ENCODE measurements at places on chromosomes 16 and 17.

- DNase-seq = no peak
Observed at GRCh38 chr17:72123530-72124437, 3.0 kb downstream of the SOX9 start.

DNA sequence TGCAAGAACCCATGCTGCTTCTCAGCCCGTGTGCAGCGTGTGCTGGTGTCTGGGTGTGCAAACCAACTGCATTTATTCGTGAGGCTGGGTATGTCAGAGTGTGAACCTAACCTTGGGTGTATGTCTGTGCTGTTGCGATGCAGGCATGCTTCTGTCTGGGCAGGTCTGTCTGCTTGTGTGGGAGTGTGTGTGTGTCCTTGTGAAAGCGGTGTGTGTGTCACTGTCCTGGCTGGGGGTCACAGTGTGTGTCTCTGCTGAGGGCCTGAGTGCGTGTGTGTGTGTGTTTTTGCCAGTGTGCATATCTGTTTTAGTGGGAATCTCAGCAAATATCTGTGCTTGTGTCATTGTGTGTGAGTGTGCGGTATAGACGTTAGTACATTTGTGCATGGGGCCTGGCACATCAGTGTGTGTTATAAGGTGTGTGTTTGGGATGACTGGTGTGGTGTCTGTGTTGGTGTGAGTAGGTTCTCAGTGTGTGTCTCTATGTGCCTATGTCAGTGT, 121.8 kb downstream of the CYLD start:
- DNase-seq = no peak

- peak; percentile 35 for DNase-seq
Observed at GRCh38 chr17:673200-673681, 41.4 kb downstream of the VPS53 start.

- DNase-seq = no peak
Observed at GRCh38 chr16:31439519-31439918, 3.1 kb downstream of the ZNF843 start.

DNA sequence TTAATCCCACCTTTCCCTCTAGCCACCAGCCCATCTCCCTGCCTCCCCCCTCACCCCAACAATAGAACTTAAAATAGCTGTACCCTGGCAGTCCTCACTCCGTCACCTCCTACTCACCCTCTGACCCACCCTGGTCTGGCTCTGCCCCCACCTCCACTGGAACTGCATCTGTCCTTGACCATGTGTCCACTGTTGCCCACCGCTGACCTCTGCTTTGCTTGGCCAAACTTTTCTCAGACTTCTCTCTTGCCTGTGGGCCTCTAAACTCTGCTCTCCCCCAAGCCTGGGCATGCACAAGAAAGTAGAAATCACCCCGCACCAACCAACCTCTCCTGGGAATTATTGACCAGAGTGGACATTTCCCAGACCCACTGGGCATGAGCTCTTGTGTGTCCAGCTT, 169.8 kb downstream of the WSCD1 start:
- DNase-seq = no peak

DNA sequence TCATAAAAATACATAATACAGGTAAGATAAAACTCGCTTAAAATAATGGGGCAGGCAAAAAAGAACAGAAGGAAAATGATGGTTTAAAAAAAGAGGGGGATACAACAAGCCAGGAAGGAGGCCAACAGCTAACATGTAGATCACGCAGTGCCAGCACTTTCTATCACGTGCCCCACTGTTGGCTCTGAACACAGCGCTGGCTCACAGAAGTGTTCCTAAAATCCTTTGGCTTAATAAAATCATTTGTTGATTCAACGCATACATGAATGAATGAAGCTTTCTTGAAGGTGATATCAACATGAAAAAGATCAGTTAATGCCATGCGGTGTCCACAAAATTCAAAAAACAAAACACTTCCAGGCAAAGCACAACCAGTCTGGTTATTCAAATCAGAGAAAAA, 8.5 kb downstream of the ITGAE start:
- DNase-seq = no peak

DNA sequence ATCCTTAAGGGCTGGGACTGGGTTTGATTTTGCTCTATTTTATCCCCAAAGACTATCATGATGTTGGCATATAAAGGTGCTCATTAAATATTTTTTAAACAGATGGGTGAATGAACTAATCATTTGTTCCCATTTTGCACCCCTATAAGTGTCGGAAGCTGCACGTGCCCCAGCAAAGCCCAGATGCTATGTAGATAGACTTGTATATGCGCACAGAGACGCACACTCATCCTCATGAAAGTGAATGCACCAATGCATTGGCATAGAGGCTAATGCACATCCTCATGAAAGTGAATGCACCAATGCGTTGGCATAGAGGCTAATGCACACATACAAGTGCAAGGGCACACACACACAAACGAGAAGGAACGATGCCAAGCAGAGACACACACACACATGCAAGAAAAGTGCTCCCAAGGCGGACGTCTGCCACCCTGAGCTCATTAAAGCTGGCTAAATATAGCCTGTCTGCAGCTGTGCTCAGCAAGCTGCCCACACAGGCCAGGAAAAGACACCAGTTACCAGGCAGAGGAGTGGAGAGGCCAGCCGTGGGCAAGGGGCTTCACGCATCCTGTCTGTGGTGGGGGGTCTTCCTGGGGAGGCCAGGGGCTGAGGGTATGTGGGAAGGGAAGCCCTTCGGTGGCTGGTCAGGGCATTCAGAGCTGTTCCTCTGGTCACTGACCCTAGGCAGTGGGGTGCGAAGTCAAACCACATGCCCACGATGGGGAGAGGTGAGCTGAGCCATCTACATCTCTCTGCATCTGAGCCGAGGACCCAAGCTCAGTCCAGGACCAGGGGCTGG, 52.6 kb downstream of the PIMREG start:
- no peak for DNase-seq

DNA sequence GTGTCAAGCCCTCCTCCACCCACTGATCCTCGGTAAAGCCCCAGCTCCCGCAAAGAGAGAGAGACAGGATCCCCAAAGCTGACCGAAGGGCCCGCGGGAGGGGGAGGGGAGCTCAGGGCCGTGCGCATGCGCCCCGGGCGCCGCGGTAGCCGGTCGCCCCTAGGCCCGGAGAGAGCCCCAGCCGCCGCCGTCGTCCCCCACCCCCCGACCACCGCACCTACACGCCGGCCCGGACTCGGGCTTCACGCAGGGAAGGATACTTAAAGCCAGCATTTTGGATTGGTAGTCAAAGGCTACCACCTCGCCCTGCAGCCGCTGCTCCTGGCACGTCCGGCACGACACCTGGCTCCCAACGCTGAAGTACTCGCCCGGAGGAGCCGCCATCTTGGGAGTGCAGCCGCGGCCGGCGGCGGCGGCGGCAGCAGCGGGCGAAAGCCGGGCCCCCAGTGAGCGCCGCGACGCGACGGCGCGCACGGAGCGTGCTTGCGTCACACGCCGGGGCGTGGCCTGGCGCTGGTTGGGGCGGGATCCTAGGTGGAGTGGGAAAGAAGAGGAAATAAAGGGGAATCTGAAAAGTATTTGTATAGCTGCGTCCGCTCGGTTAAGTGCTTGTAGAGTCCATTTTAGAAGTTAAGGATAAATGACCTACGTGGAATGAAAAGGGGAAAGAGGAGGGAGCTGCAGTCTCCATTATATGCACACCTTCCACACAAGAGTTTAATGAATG, at the start of gene LSM12:
LSM12 (minus strand) TSS at position 468 of the 727 bp plus-strand sequence; CDS start at position 384, 84 bp downstream.
- peak; percentile 91 for DNase-seq

GRCh38 chr16:14559809-14560241, 70.2 kb downstream of the PARN start:
- DNase-seq = no peak

GRCh38 chr16:88349903-88350900, 32.6 kb upstream of the ZNF469 start:
- DNase-seq = no peak

GRCh38 chr16:83441517-83441916, 366.3 kb upstream of the HSBP1 start:
- no peak for DNase-seq

DNA sequence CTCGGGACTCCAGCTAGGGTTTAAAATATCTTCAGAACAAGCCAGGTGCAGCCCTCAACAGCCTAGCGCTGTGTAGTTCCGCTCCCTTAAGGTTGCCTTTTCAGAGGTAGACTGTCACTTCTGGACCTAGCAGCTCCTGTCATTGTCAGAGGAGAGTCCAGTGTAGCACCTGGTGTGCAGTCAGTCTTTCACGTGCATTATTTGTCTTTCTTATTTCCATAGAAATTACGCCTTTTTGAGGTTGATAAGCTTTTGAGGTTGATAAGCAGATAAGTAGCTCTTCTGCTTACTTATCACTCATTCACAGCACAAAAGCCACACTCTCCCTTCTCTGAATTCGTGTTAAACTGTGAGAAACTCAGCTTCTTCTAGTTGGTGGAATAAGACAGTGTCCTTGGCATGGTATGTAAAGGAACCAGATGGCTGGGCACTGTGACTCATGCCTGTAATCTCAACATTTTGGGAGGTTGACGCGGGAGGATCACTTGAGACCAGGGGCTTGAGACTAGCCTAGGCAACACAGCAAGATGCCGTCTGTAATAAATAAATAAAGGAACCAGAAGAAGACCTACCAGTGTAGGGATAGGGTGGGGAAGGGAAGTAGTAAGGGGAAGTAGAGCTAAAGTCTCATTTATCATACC, 10.2 kb downstream of the EEF2K start:
- DNase-seq = peak; percentile 65

All from mesenchymal stem cell (in vitro differentiated cells and primary cell).